Renal pelvis (tissue), 12 donors: ENCODE measurements at places on chromosomes 16 and 17. TPM values are rescaled to one million over a fixed set of nuclear protein-coding genes. Genes with fewer than 3 reads are reported as not detected.
A peak's percentile ranks its signal among the peaks of the same experiment; 100 is the strongest.

- peak; percentile 12 for DNase-seq
Observed at GRCh38 chr16:82626791-82627261, at the start of gene CDH13. CDH13 (plus strand) TSS chr16:82626969.

DNA sequence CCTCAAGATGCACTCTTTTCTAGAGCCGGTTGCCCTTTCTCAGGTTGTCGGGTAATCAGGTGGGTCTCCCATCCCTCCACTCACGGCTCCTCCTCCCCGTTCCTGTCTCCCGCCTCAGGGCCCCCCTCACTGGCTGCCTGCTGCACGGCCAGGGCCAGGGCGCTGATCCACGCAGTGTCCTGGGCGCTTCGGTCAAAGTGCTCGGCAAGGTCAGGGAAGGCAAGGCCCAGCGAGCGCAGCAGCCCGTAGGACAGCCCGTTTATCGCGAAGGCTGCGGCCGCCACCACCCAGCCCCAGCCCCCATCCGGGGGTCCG lies 753 bp downstream of the SLC16A11 start:
- no peak for DNase-seq

GRCh38 chr16:8686879-8687278 lies 12.5 kb downstream of the ABAT start:
- no peak for DNase-seq

DNA sequence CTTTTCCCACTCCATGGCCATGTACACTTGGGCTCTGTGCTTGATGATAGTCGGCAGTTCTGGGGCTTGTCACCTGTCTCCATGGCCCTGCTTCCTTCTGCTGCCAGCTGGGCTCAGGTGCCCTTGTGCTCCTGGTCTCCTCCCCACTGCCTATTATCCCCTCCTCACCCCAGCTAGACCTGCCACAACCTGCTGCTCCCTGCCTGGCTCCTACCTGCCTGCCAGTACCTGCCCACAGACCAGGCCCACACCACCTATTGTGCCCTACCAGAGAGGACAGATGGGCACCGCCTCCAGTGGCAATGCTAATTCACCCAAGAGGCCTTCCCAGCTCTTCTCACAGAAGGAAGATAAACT lies 538 bp upstream of the RAPGEFL1 start:
- no peak for DNase-seq

- no peak for DNase-seq
Observed at GRCh38 chr16:50238868-50239301, 27.5 kb upstream of the ADCY7 start.

GRCh38 chr17:65158622-65159021 lies 21.5 kb downstream of the RGS9 start:
- DNase-seq = no peak

- DNase-seq = no peak
Observed at GRCh38 chr17:70307430-70308225, 138.3 kb downstream of the KCNJ2 start.

DNA sequence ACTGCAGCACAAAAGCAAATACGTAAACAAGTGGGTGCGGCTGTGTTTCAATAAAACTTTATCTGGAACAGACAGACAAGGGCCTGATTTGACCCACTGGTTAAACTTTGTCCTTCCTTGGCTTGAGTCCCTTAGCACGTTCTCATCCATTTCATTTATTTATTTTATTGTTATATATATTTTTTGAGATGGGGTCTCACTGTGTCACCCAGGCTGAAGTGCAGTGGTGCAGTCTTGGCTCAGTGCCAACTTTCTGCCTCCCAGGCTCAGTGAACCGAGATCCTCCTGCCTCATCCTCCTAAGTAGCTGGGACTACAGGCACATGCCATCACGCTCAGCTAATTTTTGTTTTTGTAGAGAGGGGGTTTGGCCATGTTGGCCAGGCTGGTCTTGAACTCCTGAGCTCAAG lies 64.3 kb downstream of the MYH11 start:
- DNase-seq = no peak

- DNase-seq = peak; percentile 71
Observed at GRCh38 chr17:74176546-74177001, 26.9 kb upstream of the RPL38 start.

DNA sequence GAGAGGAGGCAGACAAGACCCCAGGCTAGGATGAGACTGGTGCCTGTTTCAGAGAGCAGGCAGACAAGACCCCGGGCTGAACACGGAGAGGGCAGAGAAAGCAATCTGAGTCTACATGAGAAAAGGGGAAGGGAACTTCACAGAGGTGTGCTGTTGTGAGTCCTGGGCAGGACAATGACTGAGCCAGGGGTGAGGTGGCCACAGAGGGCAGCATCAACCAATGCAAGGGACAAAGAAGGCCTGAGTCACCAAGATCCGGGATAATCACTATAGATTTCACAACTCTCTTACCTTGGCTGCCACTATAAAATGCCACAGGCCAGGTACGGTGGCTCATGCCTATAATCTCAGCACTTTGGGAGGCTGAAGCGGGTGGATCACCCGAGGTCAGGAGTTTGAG lies 89.0 kb downstream of the SLC39A11 start:
- DNase-seq = no peak

- DNase-seq = no peak
Observed at GRCh38 chr16:85555719-85556455, 57.2 kb upstream of the GSE1 start.

DNA sequence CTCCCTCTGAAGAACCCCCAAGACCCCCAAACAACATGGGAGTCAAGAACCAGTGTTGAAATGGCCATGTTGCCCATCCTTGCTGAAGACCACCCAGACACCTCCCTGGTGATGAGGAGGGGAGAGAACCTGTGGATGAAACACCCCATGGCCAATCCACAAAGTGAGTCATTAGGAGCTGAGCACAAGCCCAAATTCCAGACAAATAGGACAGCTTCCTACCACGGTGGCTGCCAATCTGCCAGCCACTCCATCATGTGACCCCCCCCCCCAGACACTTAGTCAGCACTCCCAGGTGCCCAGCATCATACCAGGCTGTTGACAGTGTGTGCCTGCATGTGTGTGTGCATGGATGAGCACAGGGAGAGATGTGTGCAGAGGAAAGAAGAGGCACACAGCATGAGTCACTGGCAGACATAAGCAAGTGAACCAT lies 26.4 kb upstream of the RPL38 start:
- DNase-seq = no peak

GRCh38 chr16:88869673-88869980 lies 3.2 kb upstream of the PABPN1L start:
- DNase-seq = no peak

The HLF gene
- polyA plus RNA-seq = 3.5 TPM

The CA7 gene
- 0.73 TPM for polyA plus RNA-seq

The SMIM5 gene
- polyA plus RNA-seq = 9.2 TPM

The KRT32 gene
- polyA plus RNA-seq = not detected

The CRISPLD2 gene
- 7.0 TPM for polyA plus RNA-seq

The NR1D1 gene
- polyA plus RNA-seq = 4.0 TPM

The NATD1 gene
- polyA plus RNA-seq = 17.2 TPM
